Fibroblast of skin of left biceps (primary cell): ENCODE measurements at places on chromosomes 6 and 20.

DNA sequence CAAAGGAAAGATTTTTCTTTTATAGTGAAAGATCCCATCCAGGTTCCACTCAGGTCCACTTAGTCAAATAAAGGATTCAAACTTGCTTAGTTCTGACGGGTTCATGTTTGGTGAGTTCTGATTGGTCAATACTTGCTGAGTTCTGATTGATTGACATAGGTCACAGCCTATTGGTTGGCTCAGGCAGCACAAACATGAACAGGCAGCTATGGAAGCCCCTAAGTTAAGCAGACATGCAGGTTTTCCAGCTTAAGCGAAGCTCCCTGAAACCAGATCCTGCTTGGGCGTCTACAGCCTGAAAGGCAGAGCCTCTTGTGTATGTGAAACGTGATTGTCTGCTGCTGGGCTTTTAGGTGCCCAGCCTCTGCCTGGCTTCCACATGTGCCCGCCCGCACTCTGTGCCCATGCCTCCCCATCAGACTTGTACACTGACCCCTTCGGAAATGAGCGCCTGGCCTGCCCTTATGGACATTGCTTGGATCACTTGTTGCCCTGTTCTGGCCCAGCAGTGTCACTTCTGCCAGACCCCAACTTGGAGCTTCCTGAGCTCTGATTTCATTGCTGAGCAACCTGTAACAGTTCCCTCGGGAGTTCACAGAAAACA lies 45.4 kb upstream of the ECI2 start:
- no peak for DNase-seq

DNA sequence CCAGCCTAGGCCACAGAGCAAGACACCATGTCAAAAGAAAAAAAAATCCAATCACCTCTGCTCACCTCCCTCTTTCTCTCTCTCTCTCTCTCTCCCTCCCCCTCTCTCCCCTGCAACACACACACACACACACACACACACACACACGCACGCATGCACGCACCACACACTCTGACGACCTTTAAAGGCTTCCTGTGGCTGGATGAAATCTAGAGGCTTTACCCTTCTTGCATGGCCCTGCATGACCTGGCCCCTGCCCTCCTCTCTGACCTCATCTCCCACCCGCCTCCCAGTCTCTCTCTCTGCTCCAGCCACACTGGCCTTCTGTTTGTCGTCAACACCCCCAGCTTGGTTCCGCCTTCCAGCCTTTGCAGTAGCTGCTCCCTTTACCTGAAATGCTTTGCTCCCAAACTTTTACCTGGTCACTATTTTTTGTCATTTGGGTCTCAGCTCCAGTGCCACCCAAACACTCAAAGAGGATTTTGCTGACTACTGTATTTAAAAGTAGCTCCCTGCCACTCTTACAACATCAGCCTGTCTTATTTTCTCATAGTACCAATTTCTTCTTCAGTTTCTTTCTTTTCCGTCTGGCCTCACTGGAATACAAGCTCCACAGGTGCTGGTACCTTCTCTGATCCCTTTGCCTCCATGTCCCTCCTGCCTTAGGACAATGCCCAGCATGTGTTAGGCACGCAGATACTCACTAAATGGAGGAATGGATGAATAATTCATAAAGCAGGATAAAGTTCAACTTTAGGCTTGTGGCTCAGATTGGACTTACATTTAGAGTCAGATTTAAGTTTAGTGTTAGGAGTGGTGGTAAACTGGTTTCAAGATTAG lies 4.3 kb upstream of the LTA start:
- no peak for DNase-seq

DNA sequence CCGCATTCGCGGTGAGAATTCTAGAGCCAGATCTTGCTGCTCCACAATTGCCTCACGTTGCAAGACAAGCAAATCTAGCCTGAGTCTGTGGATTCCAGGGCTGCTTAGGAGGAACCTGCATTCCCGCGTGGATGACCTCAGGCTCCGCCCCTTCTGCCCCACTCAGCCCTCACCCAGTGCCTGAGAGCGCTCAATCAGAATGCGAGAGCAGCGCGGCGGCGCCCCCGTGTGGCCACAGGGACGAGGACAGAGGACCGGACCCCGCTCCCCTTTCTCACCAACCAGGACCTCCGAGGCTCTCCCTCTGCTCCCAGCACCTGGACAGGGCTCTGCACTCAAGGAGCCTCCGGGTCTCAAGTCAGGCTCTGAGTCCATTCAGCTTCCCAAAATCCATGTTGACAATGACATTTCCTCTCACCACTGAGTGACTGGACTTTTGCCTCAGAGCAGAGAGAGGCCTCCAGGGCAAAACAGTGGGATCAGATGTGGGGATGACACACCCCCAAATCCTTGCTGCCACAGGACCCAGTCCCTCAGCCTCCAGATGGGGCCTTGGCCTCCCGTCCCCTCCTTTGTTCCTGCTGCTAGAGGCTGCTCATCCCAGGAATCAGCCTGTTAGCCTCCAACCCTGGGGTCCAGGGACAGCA lies 52.0 kb downstream of the RPP21 start:
- DNase-seq, result peak; percentile 4

GRCh38 chr20:10603378-10603777 lies 70.4 kb downstream of the JAG1 start:
- DNase-seq, result no peak

- no peak for DNase-seq
Observed at GRCh38 chr20:49916146-49917002, 1.0 kb upstream of the SPATA2 start.

DNA sequence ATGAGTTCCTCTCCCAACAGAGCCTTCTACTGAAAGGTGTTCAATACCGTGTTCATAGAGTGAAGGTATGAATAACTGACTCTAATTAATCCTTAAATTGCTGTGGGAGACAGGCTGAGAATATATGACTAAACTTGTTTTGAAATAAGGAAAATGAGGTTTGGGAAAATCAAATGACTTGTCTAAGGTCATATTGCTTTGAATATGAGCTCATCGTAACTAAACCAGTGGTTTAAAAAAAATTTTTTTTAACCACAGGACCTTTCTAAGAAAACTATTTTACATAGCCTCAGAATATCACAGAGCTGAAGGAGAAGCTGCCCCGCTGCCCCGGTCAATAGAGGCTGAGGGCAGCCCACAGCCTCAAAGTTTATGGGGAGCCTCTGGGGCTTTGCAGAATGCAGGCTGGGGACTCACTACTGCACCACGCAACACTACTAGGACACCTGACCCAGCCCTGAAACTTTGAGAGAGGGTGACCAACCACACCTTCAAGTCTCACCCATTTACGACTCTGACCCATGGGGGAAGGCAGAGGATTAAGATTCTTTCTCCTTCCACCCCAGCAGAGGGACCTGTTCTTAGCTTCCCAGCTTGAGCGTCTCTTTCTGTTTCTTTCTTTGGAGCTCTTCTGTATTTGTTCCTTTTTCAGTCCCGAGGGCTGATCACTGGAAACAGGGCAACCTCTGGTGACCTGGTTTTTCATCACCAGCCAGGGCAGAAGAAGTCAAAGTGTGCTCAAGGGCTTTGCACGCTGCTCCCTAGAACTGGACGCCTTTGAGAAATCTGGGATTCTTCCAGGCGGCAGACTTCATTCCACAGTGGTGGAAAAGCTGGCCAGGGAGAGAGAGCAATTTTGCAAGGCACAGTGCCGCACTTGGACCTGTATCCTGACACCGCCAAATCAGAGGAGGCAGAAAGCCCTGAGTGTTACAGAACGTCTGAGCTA lies 220.2 kb downstream of the ATXN1 start:
- DNase-seq, result no peak

DNA sequence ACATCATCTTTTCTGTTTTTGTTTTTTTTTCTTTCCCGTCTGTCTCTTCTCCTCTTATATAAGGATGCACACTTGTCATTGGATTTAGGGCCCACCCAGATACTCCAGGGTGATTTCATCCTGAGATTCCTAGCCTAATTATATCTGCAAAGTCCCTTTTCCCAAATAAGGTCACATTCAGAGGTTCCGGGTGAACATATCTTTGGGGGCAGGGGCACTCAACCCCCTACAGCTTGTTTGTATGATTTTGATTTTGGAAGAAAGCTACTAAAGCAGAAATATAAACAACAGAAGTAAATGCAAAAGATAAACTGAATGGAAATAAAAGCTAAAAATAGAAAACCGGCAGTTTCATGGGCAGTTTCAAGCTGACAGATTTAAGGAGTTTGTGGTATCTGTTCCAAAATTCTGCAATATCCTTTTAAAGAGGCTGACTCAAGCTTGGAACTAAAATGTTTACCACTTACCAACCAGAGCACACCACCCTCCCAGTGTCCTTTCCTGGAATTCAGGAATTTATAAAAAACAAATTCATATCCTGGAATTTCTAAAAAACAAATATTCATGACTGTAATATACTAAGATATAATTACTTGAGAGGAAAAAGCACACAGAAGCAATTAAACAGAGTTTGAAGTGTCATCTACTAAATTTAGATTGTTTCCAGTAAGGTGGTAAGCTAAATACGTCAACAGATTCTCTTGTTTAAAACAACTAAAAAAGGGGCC lies 100.0 kb upstream of the CARMIL1 start:
- DNase-seq, result peak; percentile 53

DNA sequence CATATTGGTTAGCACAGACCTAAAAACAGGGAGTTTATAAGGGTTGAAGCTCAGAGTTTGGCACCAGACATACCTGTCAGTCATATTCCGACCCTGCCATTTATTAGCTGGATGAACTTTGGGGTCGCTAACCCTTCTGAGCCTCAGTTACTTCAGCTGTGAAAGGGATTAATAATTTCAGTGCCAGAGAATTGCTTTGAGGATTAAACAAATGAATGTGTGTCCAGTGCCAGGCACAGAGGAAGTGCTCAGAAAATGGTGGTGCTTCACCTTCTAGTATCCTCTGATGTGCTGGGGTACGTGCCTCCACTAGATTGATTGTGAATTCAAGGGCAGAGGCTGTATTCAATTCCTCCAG lies 4.1 kb upstream of the EPB41L1 start:
- no peak for DNase-seq

- DNase-seq, result no peak
Observed at GRCh38 chr20:39941245-39941644, 747.8 kb downstream of the MAFB start.

- no peak for DNase-seq
Observed at GRCh38 chr6:29656157-29656556, 735 bp upstream of the MOG start.

- no peak for DNase-seq
Observed at GRCh38 chr20:50126662-50127061, 13.7 kb upstream of the UBE2V1 start.

- no peak for DNase-seq
Observed at GRCh38 chr6:56840467-56841380, 114.2 kb upstream of the BEND6 start.

DNA sequence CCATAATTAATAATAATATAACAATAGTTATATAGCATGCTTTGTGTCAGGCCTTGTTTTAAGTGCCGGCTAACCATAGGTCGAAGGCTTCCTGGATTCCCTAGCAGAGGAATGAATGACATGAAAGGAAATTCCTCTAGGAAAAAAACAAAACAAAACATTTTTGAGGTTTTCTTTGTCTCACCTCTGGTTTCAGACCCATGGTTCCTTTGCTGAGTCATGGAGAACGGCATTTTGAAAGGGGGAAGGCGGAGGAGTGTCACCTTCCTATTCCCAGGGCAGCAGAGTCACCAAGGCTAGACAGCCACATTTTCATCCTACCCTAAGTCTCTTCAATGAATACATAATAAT lies 25.3 kb upstream of the CCND3 start:
- no peak for DNase-seq

DNA sequence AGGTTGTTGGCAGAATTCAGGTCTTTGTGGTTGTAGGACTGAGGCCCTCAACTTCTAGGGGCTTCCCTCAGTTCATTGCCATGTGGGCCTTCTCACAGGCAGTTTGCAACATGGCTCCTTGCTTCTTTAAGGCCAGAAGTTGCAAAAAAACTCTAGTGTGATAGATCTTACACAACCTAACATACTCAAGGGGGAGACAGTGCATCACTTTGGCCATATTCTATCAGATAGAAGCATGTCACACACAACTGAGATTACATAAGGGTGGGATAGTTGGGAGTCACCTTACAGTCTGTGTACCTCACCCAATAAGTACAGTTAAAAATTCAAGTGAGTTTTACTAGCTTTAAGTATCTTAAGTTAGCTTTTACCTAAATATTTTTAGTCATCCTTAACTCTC lies 1.6 kb downstream of the SIRPD start:
- no peak for DNase-seq

DNA sequence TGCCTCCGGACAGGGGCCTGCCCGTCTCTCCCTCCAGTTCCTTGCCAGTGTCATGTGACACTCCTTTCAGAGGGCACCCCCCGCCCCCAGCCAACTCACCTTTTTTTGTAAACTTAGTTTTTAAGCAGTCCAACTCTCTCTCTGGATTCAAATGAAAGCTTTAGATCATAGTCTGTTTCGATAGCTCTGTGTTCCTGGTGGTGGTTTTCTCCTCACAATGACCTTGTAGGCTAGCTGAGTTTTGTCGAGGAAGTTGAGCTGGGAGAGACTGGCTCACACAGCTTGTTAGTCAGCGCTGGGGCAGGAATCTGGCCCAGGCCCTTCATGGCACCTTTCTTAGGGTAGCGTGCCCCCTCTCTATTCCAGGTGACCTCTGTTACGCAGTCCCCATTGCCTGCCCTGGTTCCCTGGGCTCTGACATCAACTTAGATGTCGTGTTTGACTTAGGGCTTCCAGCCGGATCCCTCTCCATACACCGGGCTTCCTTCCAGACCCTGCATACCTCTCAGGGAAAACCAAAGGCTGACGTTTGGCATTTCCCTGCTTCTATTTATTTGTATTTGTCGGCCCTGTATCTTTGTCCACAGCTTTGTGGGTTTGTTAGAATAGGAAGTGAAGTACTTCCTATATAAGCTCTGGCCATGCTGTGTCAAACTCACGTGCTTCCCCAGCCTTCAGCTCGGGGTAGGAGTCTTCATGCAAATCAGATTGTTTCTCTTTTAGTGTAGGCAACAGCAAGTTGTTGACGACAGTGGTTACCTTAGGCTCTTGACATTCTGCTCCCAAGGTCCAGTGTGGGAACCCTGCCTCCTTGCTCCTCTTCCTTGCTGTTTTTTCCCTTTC lies 12.7 kb downstream of the IGF2R start:
- DNase-seq, result no peak

DNA sequence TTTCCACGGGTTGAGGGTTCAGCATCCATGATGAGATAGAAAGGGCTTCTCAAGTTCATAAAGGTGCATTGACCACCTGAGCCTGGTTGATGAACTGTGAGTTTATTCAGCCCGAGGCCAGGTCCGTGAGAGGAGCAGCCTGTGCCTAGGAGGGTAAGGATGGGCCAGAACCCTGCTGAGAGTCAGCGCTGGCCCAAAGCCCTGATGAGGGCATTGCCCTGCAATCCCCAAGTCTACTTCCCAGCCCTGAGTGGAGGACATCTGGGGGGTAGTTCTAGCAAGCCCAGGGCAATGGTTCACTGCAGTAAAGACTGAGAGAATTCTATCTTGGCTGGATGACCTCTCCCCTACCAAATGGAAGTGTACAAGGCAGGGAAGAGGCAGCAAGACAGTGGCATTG lies 123.3 kb upstream of the NXT1 start:
- DNase-seq, result no peak

DNA sequence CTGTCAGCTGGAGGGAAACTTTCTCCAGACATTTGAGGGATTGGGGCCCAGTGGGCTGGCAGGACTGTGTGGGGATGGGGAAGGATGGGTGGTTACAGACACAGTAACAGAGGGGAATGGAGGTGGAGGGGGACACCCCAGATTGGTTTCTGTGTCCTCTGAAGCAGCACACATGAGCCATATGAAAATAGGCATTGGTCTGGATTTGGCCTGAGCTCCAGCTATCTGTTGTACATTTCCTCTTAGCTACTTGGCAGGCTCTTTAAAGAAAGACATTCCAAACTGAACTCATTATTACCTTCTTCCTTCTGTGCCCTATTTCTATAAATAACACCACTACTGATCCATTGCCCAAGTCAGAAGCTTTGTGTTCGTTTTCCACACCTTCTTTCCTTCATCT lies 72.0 kb upstream of the PRL start:
- DNase-seq, result no peak
